Stimulated activated CD4-positive, alpha-beta T cell treated with anti-CD3 and anti-CD28 coated beads, TNF-alpha, amount 100 ng/mL, for 48 hours (primary cell): ENCODE measurements at places on chromosomes 11 and 22.

DNA sequence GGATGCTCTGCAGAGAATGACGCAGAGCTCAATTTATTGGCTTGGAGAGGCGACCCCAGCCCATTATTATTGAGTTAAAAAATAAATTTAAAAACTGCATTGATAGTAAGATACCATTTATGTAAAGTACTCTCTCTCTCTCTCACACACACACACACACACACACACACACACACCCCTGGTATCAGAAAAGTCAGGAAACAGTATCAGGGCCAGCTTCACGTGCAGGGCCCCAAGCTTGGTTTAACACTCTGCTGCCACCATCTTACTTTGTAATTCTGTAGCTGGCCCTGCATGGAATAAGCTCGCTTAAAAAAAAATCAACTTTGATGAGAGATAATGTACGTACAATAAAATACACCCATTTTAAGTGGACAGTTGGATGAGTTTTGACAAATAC lies 59.8 kb upstream of the CD5 start:
- no peak for DNase-seq

DNA sequence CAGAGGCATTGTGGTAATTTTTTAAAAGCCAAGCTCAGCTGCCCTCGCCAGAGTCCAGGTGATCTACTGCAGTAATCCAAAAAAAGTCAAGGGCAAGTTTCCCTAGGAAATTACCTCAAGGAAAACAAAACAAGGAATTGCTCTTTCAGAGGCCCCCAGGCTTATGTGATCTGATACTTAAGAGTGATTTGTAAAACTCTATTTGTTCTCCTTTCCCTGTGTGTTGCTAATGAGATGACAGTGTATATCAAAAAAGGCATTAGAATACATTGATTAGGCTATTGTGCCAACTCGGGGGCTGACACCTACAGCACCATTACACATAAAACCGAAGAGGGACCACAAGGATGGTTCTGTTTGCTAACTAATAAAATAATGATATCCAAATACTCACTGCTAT lies 44.5 kb upstream of the CHRM4 start:
- DNase-seq: no peak

GRCh38 chr22:22406445-22407027 lies 102.0 kb downstream of the ZNF280B start:
- DNase-seq: no peak

- no peak for DNase-seq
Observed at GRCh38 chr11:1839204-1839923, 583 bp downstream of the TNNI2 start.

DNA sequence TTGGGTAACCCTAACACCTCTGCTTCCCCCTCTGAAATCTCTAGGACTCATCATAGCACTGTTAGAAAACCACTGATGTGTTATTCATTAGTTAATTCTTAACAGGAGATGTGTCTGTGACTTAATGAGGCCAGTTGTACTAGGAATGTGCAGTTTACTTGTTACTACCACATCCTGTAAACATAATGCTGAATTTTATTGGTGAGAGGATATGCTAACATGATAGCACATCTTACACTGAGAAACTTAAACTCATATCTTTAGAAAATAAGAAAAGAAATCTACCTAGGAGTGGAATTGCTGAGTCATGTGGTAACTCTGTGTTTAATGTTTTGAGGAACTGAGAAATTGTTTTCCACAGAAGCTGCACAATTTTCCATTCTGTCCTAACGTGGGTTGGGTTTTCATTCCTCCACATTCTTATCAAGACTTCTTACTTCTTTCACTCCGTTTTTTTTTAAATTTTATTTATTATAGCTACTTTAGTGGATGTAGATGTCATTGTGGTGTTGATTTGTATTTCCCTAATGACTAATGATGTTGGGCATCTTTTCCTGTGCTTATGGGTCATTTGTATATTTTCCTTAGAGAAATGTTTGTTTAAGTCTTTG lies 33.7 kb downstream of the RNF121 start:
- no peak for DNase-seq
